HTR-8/SVneo (cell line): ENCODE measurements at places on chromosomes 1 and 21.

GRCh38 chr21:16578912-16579311, 849.1 kb downstream of the USP25 start:
- DNase-seq = no peak

DNA sequence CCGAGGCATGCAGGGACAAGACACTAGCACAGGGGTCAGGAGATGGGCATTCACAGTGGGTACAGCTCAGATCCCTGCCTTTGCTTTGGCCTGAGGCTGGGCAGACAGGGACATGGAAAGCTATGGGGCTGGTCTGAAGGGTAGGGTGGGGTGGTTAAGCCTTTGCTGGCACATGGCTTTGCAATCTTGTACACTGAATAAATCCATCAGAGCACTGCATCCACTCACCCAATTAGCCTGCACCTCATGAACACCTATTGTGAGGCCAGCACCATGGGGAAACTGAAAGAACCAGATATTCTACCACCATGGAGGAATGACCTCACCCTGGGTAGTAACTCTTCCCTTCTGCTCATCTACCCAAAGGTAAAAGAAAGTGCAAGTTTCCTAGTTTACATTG, 199.6 kb upstream of the LMO4 start:
- no peak for DNase-seq

GRCh38 chr1:75092141-75092540, 42.0 kb upstream of the LHX8 start:
- no peak for DNase-seq

DNA sequence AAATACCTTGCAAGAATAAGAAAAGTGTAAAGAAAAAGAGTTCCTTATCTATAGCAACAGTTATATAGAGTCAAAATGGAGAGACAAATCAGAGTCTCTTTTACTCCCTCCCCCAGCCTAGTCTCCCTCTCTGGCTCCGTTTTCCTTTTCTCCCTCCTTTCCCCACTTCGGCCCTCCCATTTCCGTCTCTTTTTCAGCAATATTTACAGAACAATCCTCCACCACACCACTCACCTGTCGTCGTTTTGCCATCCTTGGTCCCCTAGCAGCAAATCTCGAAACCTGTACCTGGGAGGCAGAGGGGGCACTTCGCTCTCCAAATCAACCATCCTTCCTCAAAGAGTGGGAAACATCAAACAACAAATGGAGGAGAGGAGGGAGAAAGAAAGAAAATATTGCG, 259 bp downstream of the KCNT2 start:
- DNase-seq = peak; percentile 3

DNA sequence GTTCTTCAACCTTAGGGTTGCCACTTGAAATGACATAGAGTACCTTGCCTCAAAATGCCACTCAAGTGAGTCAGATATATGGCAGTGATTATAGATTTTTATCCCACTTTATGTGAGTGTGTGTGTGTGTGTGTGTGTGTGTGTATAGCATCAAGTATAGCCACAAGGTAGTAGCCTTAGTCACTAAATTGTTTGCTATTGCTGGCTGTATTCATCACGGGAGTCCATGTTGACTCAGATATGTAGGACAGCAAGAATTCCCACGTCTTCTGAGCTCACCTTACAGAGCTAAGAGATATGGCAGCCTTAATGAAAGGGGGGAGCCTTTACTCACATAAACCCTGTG, 9.3 kb downstream of the ETS2 start:
- no peak for DNase-seq

DNA sequence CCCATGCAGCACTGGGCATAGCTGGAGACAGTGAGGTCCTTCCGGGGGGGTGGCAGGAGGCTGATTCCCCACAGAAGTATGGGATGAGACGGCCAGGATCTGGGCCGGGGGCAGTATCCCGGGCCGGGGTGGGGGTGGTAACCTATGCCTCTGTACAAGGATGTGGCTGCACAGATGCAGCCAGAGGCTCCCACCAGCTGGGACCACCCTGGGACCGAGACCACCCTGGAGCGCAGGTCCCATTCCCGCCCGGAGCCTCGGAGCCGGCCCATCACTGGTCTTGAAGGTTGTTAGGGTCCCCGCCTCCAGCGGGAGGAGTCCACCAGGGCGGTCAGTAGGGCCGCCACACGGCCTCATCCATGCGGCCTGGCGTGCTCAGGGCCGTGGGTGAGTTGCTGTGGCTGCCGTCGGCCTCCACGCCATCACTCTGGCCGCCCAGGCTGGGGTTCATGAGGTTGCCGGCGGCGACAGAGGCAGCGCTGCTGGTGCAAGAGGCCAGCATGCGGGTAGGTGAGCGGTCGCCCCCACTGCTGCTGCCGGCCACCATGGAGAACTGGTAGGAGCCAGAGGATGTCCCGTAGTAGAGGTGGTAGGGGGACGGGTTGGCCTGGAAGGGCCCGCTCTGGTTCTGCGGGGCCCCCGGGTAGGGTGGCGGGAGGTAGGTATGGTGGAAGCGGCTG, 28.1 kb downstream of the RUNX3 start:
- no peak for DNase-seq

DNA sequence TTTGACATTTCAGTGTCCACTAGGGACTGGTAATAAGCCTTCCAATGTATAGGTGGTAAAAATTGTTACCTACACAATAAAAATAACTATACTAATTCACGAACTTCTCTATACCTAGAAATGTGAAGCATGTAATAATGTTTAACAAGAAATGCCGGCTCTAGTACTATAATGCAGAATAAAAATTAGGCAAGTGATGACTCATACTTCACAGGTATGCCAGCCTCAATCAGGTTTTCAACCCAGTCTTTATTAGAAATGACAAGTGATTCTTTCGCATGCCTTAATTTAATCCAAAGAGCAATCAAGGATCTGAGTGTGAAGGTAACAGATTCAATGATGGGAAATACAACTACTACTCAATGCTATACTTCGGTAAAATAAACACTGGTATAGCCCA, 134.9 kb downstream of the RERE start:
- no peak for DNase-seq

- peak; percentile 20 for DNase-seq
These were observed 427 bp downstream of the AKR7A2 start for GRCh38 chr1:19311503-19311930.

- no peak for DNase-seq
These were observed 1.6 kb upstream of the ENO1 start for GRCh38 chr1:8879922-8880676.

DNA sequence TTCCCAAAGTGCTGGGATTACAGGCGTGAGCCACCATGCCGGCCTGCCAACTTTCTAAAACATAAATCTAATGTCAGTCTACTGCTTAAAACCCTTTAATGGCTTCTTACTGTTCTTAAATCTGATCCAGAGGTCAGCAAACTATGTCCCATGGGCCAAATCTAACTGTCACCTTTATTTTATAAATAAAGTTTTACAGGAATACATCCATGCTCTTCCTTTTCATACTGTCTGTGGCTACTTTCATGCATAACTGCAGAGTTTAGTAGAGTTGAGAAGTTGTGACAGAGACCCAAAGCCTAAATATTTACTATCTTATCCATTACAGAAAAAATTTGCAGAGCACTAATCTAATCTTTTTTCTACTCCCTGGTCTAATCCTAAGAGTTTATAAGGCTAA, 3.8 kb downstream of the ERI3 start:
- no peak for DNase-seq

GRCh38 chr1:23899070-23899469, 14.1 kb downstream of the CNR2 start:
- no peak for DNase-seq

- DNase-seq = peak; percentile 80
These were observed 2.1 kb downstream of the FBLIM1 start for GRCh38 chr1:15760520-15761211.

DNA sequence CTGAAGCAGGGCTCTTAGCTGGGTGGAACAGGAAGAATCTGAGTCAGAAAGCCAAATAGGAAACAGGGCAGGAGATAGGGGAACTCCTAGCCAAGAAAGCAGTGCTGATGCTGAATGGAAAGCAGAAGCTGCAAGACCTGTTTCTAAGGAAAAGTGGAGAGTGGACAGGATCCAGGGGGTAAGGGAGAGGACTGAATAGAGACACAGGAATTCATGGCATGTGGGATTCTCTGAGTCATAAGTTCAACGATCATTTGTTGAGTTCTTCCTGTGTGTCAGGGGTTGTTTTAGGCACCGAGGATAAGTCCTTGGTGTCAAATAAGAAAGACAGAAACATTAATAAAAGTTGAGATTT, 153.8 kb upstream of the FGGY start:
- DNase-seq = peak; percentile 68

GRCh38 chr1:55250399-55251075, 35.4 kb upstream of the USP24 start:
- no peak for DNase-seq

DNA sequence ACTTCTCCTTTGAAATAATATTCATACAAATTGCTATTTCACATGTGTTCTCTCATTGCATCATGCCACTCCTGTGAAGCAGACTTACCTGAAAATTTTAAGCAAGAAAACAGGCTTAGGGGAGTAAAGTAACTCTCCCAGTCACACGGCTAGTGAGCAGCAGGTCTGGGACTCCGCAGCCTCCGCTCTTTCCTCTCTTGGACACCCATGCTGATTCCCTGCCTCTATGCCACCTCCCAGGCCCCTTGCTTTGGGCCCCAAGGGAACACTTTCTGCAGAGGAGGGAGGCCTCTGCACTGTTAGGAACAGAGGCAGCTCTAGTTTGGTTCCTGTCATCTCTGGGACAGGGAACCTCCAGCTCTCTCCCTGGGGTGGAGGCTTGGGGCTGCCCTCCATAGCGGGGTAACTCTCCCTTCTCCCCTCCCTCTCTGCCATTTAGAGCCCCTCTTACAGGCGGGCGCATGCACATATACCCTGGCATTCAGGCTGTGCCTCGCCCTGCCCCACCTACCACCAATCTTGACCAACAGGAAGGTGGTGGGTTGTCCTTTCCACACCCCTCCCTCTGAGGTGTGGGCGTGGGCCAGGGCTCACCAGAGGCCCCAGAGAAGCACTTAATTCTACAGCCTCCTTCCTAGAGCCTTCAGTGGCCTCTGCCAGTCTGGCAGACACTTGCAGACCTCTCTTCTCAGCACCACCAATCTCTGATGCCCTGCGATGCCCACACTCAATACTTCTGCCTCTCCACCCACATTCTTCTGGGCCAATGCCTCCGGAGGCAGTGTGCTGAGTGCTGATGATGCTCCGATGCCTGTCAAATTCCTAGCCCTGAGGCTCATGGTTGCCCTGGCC, at the start of gene RXFP4:
RXFP4 (plus strand) TSS at position 646 of the 852 bp plus-strand sequence; CDS start at position 718, 72 bp downstream.
- DNase-seq = no peak

GRCh38 chr1:41536361-41536802, 51.9 kb upstream of the EDN2 start:
- DNase-seq = no peak

GRCh38 chr1:198465201-198466144, 75.0 kb downstream of the ATP6V1G3 start:
- peak; percentile 32 for DNase-seq

DNA sequence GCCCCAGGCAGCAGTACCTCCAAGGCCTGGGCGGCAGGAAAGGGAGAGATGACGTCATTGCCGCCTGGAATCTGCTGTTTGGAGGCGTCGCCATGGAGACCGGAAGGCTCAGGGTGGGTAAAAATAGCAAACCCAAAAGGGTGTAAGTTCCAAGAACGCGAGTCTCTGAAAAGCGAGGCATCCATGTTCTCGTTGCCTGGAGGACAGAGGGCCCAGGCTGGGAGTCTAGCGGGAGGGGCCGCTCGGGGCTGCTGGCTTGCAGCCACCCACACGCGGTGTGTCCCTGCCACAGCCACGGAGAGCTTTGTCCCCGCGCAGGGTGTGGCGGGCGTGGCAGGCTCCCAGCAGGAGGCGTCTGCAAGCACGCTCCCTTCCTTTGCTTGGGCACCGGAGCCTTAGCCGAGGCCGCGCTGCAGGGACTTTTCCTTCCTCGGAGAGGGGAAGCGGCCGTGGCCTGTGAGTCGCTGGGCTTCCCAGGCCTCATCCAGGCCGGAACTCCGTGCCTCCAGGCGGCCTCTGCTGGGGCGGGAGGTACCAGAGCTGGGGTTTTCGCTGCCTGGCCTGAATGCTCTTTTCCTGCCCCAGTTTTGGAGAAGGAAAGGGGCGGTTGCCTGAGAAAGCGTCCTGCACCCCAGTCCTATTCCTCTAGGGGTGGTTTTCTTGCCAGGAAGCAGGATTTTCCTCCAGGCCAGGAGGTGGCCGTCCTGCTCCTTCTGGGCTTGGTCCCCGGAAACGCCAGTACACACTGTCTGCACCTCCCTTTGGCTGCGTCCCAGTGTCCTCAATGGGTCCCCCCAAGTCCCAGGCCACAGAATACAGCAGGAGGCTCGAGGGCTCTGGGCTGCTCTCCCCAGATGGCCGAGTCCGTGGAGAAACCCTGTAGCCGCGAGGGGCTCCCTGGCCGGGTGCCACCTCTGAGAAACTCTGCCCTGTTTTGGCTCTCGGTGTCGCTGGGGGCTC, 15.3 kb upstream of the SKI start:
- DNase-seq = peak; percentile 82

- DNase-seq = no peak
These were observed 2.4 kb upstream of the KRTAP10-11 start for GRCh38 chr21:44643741-44644310.

GRCh38 chr1:162192306-162192678, 122.8 kb downstream of the NOS1AP start:
- no peak for DNase-seq

- no peak for DNase-seq
These were observed 953.2 kb downstream of the BRINP3 start for GRCh38 chr1:189524501-189524900.

DNA sequence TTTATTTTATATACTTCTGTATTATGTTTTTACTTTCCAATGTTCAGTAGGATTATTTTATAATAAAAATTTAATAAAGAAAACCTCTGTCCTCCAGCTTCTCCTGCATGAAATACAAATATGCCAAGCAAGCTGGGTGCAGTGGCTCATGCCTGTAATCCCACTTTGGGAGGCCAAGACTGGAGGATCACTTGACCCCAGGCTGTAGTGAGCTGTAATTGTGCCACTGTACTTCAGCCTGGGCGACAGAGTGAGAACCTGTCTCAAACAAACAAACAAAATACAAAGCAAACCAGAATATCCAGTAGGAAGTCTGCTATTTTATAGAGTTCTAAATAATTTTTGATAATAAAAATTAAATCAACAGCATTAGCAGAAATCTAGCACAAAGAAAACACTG, 168.8 kb downstream of the EIF4G3 start:
- DNase-seq = no peak

- DNase-seq = no peak
These were observed 1.6 kb downstream of the KCNJ9 start for GRCh38 chr1:160082926-160083325.

- no peak for DNase-seq
These were observed 7.8 kb upstream of the SLC6A9 start for GRCh38 chr1:44038876-44039657.

- DNase-seq = no peak
These were observed 21.7 kb downstream of the CRYAA start for GRCh38 chr21:43190544-43190943.

DNA sequence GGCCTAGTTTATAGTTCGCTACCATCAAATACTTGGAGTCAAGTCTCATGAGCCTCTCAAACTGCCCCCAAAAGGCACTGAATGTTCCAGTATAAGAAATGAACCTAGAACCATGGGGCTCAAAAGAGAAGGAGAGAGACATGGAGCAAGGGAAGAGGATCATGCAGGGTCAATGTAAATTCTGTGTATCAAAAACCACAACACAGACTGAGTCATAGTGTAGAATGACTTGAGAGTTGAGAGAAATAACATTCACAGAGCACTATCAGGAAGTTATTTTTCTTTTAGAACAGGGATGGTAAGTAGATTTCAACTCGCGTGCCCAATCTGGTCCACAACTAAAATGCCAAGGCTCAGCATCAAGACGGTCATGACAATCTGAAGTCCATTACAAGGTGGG, 59.8 kb downstream of the GNG12 start:
- no peak for DNase-seq
